ENCODE measurements at places on chromosomes 2 and 18. TPM values are rescaled to one million over a fixed set of nuclear protein-coding genes. Genes with fewer than 3 reads are reported as not detected.

VWC2L gene
- under 0.01 TPM for total RNA-seq

TRIM54 gene
- not detected for total RNA-seq

GAREM1 gene
- 0.97 TPM for total RNA-seq

DNA sequence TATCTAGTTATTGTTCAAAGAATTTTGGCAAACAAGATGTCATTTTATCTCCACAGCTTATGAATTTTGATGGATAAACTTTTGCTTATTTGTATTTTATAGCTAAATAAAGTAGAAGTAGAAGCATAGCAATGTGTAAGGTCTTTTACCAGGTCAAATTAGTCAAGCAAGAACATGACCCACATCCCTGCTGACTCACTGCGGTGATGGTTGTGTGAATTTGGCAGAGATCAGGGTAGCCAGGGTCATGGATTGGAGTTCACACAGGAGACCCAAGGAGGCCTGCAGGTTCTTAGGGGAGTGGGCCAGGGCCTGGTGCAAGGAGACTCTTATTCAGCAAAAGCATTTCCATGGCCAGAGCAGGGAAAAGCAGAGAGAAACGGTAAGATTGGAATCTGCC lies 18.7 kb downstream of the SP140 start:
- DNase-seq: no peak

ATP6V1B1 gene
- total RNA-seq: not detected

GNAL gene
- total RNA-seq: under 0.01 TPM

All from fibroblast of villous mesenchyme (primary cell).